ENCODE measurements at places on chromosomes 16 and 17. TPM values are rescaled to one million over a fixed set of nuclear protein-coding genes. Genes with fewer than 3 reads are reported as not detected.

DNA sequence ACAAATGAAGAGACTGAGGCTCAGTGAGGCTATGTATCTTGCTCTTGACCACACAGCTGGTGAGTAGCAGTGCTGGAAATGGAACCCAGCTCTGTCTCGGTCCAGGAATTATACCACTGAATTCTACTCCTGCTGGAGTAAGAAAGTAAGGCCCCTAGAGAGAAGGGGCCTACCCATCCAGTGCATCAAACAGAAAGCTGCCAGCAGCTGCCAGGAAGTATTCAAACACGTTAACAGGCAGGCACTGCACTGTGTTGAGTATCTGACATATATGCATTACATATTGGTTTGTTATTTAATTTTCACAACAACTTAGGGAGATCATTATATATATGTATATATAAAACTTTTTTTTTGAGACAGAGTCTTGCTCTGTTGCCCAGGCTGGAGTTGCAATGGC, 4.0 kb downstream of the ARL5C start:
- no peak for DNase-seq

GRCh38 chr17:61310590-61310989, 89.1 kb upstream of the TBX2 start:
- DNase-seq: no peak

DNA sequence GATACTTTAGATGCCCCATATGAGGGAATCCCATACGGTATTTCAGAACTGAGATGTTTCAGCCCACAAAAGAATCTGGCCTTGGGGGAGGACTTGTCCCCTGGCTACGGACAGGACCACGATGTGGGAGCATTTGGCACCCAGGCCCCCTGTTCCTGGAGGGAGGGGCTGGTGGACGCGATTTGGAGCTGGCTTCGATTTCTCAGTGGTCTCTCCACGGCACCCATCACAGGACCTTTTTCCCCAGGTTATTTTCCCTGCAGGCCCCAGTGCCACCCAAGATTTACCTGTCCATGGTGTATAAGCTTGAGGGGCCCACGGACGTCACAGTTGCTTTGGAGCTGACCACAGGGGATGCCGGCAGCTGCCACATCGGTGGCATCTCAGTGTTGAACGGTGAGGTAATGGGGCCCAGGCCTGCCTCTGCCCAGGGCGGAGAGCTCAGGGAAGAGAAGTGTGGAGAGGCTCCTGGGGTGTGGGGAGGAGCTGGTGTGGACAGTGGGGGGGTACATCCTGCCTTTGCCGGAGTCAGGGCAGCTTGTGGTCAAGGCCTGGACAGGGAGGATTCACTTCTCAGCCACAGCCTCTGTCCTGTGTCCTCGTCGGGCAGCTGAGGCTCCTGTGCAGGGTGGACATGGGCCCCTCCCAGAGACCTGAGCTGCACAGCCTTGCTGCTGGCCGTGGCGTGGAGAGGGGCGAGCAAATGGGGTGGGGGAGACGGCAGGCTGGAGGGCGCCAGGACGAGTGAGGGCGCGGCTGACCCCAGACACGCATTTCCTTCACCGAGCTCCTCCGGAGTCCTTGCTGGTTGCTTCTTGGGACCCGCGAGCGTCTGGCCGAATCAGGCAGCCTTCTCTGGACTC, 9.9 kb downstream of the ENGASE start:
- no peak for DNase-seq

- DNase-seq: no peak
These were observed 147.9 kb downstream of the STX8 start for GRCh38 chr17:9427465-9428315.

PIRT gene
- total RNA-seq: not detected

PIK3R5 gene
- 12.0 TPM for total RNA-seq

SEZ6L2 gene
- 1.4 TPM for total RNA-seq

- no peak for DNase-seq
These were observed 28.1 kb upstream of the BEAN1 start for GRCh38 chr16:66399031-66399430.

- no peak for DNase-seq
These were observed 129.9 kb upstream of the ZFHX3 start for GRCh38 chr16:73177729-73178295.

DNA sequence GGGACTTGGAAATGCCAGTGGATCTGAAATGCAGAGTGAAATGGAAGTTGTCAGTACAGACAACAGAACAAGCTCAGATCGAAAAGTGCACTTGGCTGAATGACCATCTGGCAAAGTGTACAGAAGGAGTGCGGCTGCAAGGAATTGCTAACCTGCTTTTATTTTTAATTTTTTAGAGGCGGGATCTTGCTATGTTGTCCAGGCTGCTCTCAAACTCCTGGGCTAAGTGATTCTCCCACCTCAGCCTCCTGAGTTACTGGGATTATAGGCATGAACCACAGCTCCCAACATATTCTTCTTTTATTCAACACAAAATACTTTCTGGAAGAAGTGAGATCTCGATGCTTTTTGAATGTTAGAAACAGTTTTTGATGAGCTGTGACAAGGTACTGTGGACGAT, 3.6 kb downstream of the LRRC59 start:
- DNase-seq: no peak

ADAP2 gene
- 21.1 TPM for total RNA-seq
